CMK (cell line): ENCODE measurements at places on chromosomes 1 and 21.

GRCh38 chr1:93615582-93616150, 66.0 kb downstream of the BCAR3 start:
- DNase-seq, result no peak

GRCh38 chr21:34126269-34126668, 52.9 kb downstream of the MRPS6 start:
- DNase-seq, result no peak

DNA sequence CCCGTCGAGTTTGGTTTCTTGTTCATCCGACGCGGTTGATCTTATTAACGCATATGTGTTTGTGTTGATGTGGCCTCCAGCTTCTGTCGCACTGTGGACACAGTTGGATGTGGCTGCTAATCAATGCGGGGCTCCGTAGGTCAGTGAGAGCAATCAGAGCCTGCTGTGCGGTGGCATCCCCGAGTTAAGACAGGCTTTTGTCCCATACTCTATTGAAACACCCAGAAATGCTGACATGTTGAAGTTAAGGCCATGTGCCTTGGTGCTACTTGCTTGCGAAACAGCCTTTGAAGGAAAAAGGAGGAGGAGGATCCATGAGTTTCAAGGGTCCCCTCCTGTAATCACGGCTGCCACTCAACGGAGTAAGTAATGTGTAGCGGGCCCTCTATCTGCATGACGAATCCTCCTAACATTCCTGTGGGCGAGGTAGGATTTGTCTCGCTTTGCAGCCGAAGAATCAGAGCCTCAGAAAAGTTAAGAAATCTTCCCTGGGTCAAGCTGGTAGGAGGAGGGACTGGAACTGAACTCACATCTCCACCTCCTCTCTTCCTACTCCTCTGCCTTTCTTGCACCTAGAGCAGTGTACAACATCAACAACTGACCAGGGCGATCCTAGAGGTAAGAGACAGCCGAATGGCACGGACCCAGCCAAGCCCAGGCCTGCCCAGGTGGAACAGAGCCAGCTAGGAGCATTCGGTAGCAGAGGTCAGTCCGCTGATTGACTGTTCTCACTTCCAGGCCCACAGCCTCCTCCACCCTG, 19.5 kb downstream of the PDE9A start:
- DNase-seq, result no peak

DNA sequence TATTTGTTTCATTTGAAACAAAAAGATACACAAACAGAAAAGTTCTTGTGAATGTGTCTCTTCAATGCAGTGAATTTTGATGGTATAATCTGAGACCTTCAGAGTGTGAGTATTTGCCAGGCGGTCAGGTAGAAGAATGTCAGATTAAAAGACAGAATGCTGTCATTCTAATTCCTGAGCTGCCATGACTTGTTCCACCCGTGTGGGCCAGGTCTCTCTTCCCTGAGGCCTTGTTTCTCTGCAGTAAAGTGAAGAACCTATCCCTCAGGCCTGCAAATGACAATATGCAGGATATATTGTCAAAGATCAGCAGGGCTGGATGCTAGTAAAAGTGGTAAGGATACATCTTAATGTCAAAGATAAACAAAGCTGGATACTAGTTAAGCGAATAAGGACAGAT, 111.4 kb downstream of the ZP4 start:
- no peak for DNase-seq

DNA sequence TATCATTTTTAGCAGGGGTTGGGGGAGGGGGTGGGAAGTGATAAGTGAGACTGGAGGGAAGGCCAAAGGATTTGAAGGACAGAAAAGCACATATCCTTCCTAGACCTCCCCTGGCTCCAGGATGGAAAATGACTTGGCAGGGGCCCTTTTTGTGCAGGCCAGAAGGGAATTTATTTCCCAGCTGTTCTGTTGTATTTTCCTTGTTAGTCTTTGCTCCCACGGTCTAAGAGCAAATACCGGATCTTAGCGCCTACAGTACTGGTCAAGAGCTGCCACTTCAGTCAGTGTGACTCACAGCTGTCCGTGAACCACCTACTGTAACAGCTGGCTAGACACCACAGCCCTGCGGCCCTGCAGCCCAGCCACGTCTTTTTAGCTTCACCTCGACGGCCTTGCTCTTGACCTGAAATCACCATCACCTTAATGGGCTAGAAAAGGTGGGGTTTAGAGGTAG, 51.0 kb upstream of the ERRFI1 start:
- DNase-seq, result no peak

GRCh38 chr1:218030846-218031245, 254.2 kb upstream of the RRP15 start:
- no peak for DNase-seq

DNA sequence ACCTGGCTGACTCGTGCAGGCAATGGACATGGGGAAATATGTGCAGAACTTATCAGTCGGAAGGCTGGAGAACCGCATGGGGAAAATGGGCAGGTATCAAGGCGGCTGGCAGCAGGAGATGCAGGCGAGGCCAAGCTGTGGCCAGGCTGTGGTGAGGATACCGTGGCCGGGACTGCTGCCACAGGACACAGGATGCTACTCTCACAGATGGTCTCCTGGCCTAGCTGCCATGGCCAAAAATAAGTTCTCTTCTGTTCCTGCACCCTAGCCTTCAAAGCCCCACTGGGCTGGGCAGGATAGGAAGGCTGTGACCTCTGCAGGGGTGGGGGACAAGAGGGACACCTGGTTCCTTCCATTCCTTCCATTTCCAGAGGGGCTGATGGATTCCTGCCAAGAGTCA, 26.4 kb downstream of the TEX35 start:
- DNase-seq, result no peak

GRCh38 chr1:247904122-247904521, 8.7 kb downstream of the OR2W3 start:
- no peak for DNase-seq

GRCh38 chr1:211640301-211640630, 35.2 kb downstream of the NEK2 start:
- DNase-seq, result no peak

- DNase-seq, result no peak
Measured at GRCh38 chr1:153624965-153625611, 2.2 kb downstream of the S100A13 start.

DNA sequence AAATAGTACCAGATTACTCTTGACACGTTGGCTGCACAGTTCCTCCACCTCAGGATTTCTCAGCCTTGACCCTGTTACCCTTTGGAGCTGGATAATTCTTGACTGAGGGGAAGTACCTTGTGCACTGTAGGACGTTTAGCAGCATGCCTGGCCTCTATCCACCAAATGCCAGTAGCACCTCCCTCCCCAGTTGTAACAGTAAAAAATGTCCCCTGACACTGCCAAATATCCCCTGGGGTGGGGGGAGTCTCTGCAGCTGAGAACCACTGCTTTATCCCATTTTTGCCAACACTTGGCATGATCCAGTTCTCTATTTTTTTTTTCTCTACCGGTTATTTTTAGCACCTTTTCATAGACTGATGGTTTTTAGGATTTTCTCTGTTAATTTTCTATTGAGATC, 34.0 kb downstream of the C1orf198 start:
- no peak for DNase-seq

GRCh38 chr1:212951126-212951946, 995 bp downstream of the VASH2 start:
- DNase-seq, result no peak

DNA sequence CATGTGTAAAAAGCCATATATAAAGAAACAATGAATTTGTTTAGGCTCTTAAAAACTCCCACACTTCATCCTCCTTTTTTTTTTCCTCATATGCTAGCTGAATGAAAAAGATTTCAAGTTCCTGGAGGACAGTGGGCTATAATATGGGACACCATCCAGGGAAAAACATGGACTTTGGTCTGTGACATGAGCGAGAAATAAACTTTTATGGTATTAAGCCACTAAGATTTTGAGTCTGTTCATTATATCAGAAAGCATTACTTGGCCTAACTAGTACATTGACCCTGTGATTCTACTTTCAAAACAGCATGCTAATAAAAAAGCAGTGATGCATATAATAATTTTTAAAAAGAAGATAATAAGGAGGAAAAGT, 392.3 kb upstream of the CAMK1G start:
- no peak for DNase-seq

- DNase-seq, result no peak
Measured at GRCh38 chr1:89806616-89807015, 14.2 kb upstream of the LRRC8D start.

- no peak for DNase-seq
Measured at GRCh38 chr1:84855168-84855567, 37.8 kb downstream of the LPAR3 start.

DNA sequence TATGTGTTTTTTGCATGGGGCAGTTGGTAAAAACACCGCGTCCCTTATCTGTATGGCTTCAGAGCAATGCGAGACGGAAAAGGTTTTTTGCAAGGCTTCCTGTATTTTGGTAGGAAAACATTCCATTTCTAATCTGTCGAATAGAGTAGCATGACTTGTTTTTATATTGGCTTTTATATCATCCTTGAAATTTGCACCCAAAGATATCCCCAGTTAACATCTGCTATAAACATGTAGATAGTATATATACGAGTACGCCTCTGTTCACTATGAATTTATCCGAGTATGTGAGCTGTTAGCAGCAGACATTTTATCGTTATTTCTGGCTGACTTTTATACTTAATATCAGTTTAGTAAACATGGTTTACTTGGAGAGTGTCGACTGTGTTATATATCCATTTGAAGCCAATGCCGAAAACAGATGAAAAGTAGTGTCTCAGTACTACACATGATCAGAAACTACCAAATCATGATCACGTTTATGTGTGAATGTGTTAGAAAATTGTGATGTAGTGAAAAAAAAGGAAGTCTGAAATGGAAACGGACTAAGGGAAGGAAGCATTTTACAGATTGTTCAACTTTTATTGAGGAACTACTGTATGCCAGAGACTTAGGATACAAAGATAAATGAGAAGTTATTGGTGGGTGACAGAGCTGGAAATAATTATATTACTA, 1.0 kb downstream of the LEPR start:
- DNase-seq, result no peak

DNA sequence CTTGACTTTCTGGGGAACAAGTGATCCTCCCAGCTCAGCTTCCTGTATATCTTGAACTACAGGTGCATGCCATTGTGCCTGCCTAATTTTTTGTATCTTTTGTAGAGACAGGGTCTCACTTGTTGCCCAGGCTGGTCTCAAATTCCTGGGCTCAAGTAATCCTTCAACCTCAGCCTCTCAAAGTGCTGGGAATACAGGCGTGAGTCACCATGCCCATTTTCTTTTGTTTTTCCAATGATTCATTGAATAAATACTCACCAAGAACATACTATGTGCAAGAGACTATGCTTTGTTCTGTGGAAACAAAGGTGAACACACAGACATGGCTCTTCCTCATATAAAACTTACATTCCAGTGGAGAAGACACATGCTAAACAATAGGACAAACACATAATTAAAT, 407.8 kb upstream of the DAB1 start:
- no peak for DNase-seq

GRCh38 chr21:39568361-39568760, 44.4 kb upstream of the B3GALT5 start:
- DNase-seq, result no peak

GRCh38 chr21:45724345-45724961, 80.9 kb downstream of the PCBP3 start:
- no peak for DNase-seq

DNA sequence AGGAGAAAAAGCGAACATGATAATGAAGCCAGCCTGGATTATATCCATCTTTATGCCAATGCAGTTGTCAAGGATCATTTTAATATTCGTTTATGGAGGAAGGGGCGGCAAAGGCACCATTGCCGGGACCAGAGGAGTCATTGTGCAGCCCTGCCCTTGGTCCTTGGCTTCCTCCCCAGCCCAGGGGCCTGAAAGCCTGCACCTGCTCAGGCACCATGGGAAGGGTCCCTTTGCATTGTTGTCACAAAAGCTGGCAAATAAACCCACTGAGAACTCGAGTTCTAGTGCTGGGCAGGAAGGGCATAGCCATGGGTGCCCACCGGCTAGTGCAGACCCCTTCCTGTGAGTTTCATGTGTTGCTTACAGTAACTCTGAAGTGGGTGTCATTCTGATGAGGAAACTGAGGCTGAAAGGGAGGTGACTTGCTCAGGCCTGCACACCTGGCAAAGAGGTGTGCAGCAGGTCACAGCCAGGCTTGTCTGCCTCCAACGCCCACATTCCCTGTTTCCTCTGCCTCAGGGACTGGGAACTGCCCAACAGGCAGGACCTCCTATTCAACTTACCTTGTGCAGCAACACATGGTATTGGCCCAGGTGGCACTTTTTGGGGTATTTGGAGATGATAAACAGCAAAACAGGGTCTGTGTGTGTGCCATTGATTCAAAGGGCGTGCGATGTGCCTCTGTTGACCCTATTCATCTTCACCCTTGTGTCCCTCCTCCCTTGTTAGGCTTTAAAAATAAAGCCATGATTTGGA, 84.6 kb downstream of the MAN1C1 start:
- no peak for DNase-seq
